ENCODE measurements at places on chromosomes 2 and 18. TPM values are rescaled to one million over a fixed set of nuclear protein-coding genes. Genes with fewer than 3 reads are reported as not detected.

- no peak for DNase-seq
These were observed 129.3 kb upstream of the CTAGE1 start for GRCh38 chr18:22546905-22547570.

DNA sequence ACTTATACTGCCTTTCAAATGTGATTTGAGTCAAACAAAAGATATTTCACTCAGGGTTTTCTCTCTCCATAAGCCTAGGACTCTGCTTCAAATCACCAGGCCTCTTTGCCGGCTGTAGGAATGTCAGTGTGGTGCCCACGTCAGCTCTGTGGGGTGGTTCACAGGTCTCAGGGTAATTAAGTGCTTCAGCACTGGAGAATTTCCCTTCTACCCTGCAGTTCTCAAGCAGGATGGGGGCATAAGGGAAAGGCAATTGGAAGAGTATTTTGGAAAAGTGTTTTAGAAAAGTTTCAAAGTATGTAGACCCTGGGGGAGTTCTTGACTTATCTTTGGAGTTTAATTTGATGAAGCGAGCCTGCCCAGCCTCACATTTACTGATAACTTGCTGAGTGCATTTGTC, 9.6 kb downstream of the CNGA3 start:
- no peak for DNase-seq

DNA sequence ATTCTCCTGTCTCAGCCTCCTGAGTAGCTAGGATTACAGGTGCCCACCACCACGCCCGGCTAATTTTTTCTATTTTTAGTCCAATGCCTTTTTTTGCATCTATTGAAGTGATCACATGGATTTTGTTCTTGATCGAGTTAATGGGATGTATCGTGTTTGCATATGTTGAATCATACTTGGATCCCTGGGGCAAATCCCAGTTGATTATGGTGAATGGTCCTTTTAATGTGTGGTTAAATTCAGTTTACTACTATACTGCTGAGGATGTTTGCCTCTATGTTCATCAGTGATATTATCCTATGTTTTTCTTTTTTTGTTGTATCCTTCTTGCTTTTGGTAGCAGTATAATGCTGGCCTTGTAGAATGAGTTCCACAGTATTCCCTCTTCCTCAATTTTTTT, 8.2 kb upstream of the TTC21B start:
- DNase-seq: no peak

- no peak for DNase-seq
These were observed 826.4 kb downstream of the SOCS6 start for GRCh38 chr18:71115261-71115660.

- DNase-seq: no peak
These were observed 3.0 kb upstream of the ST8SIA5 start for GRCh38 chr18:46759890-46760289.

- DNase-seq: no peak
These were observed 24.5 kb downstream of the CLIP4 start for GRCh38 chr2:29139731-29140130.

DNA sequence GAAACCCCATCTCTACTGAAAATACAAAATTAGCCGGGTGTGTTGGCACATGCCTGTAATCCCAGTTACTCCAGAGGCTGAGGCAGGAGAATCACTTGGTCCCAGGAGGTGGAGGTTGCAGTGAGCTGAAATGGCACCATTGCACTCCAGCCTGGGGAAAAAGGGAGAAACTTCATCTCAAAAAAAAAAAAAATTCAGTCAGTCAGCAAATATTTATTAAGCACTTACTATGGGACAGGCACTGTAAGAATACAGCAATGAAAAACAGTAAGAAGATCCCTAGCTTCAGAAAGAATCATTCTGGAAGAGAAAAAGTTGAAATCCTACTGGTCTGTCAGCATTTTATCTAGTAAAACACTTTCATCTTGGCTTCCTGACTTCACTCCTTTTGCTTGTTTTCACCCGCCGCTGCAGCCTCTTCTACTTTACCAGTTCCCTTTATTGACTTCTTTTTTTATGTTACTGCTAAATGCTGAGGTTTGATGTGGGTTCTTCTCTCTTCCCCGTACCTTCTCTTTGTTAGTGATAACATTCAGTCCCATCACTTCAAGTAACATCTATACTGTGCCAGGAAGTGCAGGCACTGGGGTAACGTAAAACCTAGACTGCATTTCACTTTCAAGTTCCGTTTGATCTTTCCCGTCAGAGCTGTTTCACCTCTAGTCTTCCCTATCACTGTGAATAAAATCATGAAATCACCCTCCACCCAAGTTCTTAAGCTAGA, 10.8 kb upstream of the TAF4B start:
- no peak for DNase-seq

The C2orf78 gene
- not detected for total RNA-seq

The ERFE gene
- total RNA-seq: 2.8 TPM

The G6PC2 gene
- total RNA-seq: not detected

The UGT1A8 gene
- not detected for total RNA-seq

GRCh38 chr2:38000485-38001222, 75.3 kb downstream of the CYP1B1 start:
- no peak for DNase-seq

The MC2R gene
- total RNA-seq: not detected
